NB4 (cell line): ENCODE measurements at places on chromosomes 6 and 20.
A peak's percentile ranks its signal among the peaks of the same experiment; 100 is the strongest.

GRCh38 chr20:45080867-45081624 is 19.9 kb downstream of the KCNS1 start:
- peak; percentile 40 for DNase-seq

- no peak for DNase-seq
Observed at GRCh38 chr20:33655164-33655563, 7.0 kb upstream of the C20orf144 start.

GRCh38 chr6:36979347-36979742 is 6.7 kb downstream of the MTCH1 start:
- no peak for DNase-seq

- DNase-seq, result no peak
Observed at GRCh38 chr20:52313341-52313963, 121.9 kb upstream of the ZFP64 start.

DNA sequence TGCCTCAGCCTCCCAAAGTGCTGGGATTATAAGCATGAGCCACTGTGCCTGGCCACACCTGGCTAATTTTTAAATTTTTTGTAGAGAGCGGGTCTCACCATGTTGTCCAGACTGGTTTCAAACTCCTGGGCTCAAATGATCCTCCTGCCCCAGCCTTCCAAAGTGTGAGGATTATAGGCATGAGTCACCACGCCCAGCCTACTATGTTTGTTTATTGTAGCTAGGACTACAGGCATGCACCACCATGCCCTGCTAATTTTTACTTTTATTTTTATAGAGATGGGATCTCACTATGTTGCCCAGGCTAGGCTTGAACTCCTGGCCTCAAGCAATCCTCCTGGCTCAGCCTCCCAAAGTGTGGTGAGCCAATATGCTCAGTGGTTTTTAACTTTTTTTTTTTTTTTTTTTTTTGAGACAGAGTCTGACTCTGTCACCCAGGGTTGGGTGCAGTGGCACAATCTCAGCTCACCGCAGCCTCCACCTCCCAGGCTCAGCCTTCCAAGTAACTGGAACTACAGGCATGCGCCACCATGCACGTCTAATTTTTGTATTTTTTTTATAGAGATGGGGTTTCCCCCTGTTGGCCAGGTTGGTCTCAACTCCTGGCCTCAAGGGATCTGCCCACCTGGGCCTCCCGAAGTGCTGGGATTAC is 12.0 kb upstream of the DDX43 start:
- DNase-seq, result no peak

- DNase-seq, result no peak
Observed at GRCh38 chr6:23940466-23940865, 185.5 kb upstream of the NRSN1 start.

DNA sequence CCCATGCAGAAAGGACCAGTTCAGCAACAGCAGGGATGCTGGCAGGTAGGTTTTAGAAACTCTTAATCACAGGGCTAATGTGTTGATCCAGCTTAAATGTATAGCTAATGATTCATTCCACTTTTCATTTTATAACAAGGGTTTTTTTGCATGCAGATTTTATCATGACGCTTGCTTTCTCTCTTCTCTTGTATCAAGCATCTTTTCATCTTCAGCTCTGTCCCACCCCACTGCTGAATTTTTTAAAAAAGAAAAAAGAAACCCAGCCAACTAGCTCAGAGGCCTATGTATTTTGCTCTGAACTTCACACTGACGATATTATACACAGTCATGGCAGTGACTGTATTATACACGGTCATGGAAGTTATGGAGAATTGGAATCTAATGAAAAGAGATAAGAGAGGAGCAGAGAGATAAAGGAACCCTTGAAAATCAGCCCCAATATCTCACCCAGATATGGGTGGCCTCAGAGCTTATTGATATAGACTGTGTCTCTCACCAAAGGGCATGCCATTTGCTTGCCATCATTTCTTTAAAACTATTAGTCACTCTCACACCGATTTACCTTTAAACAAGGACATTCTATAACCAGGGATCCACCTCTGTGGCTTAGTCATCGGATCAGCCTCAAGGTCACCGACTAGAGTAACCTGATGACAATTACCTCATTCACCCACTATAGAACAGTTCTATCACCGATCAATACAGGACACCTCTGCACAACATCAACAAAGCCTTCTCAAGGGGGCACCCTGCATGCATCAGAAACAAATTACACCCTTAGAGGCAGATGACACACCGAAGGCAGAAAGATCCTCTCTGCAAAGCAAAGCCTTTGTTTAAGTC is 222.0 kb downstream of the ATXN1 start:
- DNase-seq, result no peak

DNA sequence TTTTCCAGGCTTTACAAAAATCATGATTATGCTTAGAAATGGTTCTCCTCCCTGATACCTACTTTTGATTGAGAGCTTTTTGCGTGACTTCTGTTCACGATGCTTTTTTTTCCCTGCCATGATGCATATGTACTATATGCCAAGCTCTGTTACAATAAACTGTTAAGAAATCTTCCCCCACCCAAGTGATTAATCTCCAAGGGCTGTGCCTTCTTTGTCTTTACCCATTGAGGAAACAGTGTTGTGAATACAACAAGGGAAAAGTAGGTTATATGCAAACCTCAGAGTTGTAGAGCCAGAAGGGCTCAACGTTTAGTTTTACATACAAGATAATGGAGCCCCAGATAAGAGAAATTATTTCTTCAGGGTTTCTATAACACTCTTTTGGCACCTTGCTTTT is 34.1 kb upstream of the MYLK2 start:
- no peak for DNase-seq

GRCh38 chr6:84719152-84719551 is 45.2 kb downstream of the TBX18 start:
- no peak for DNase-seq

- peak; percentile 27 for DNase-seq
Observed at GRCh38 chr20:41078329-41078728, 49.7 kb downstream of the TOP1 start.
